ENCODE measurements at places on chromosomes 7 and 10.

- no peak for ATAC-seq
Observed at GRCh38 chr10:133375357-133376115, 2.4 kb upstream of the ECHS1 start.

DNA sequence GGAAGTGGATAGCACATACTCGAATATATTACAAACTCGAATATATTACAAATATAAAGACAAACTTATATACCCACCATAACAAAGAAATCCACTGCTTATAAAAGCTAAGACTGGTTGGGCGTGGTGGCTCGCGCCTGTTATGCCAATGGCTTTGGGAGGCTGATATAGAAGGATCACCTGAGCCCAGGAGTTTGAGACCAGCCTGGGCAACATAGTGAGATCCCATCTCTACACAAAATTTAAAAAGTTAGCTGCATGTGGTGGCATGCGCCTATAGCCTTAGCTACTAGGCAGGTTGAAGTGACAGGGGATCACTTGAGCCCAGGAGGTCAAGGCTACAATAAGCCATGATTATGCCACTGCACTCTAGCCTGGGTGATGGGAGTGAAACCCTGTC, 20.4 kb downstream of the MCMBP start:
- no peak for ATAC-seq

DNA sequence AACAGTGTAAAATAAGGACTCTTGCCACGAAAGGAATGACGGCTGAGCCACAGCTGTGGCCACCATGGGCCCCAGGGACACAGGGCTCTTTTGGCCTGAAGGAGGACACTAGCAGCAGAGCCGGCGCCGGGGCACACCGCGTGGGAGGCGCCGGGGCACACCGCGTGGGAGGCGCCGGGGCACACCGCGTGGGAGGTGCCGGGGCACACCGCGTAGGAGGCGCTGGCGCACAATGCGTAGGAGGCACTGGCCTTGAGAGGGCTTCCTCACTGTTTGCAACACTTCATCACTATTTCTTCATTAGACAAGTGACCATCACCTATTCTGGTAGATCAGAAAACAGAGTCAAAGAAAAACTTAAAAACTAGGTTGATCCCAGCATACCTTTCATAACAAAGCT, 23.4 kb downstream of the ESYT2 start:
- ATAC-seq: no peak

DNA sequence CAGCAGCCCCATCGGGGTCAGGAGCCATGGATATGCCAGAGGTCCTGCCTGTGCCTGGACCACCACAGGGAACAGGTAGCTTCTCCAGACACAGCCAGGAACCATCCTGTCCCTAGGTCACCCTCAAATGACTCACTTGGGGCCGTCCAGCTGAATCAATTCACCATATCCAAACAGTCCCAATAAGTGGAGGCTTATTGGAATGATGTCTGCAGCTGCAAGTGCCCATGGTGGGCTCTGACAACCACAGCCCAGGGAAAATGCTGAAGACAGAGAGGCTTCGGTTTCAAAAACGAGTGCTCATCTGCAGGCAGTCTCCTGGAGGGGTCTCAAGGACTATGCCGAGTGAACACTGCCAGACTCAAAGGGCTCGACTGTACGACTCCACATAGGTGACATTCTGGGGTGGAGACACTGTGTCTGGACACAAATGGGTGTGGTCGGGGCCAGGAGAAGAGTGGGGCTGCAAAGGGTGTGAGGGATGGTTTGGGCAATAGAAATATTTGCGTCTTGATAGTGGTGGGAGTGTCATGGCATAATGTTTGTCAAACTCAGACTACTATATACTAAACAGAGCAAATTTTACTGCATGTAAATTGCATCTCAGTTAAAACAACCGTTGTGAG, 204.8 kb downstream of the TNS3 start:
- ATAC-seq: no peak

DNA sequence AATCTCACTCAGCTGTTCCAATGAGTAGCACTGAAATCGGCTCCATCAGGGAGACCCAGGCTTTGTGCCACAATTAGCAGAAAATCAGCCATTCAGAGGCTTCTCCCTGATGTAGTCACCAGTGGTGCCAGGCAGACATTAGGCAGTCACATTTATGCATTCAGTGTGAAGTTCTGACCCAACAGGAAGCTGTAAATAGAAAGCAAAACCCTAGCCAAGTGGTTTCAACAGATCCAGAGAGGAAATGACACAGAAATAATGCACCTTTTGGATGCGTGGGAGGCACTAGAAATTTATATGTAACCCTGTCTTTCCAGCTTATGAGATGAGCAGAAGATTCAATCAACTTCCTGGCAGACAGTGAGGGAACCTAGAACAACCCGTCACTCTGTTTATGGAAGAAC, 186.4 kb downstream of the PDE1C start:
- peak; percentile 59 for ATAC-seq

- peak; percentile 87 for ATAC-seq
Observed at GRCh38 chr10:114504769-114505579, 100.7 kb upstream of the AFAP1L2 start.

DNA sequence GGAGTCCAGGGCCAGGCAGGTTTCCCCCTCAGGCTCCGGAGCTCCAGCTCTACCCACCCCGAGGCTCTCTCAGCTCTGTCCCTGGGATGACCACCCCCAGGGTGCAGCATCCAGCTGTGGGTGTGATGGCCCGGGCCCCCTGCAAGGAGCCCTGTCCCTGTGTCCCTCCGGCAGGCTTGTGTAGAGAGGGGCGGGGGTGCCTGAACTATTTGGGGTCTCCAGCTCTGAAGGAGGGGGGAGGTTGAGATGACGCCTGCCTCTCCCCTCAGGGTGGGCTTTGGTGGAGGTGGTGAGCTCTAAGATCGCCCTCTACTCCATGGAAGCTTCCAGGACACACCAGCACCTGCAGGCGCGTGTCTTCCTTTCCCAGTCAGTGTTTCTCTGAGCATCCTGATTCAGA, 39.4 kb downstream of the ADRA2A start:
- ATAC-seq: no peak

- no peak for ATAC-seq
Observed at GRCh38 chr7:115914951-115915350, 115.6 kb downstream of the TFEC start.

GRCh38 chr7:117005449-117005848, 52.1 kb downstream of the ST7 start:
- ATAC-seq: no peak

DNA sequence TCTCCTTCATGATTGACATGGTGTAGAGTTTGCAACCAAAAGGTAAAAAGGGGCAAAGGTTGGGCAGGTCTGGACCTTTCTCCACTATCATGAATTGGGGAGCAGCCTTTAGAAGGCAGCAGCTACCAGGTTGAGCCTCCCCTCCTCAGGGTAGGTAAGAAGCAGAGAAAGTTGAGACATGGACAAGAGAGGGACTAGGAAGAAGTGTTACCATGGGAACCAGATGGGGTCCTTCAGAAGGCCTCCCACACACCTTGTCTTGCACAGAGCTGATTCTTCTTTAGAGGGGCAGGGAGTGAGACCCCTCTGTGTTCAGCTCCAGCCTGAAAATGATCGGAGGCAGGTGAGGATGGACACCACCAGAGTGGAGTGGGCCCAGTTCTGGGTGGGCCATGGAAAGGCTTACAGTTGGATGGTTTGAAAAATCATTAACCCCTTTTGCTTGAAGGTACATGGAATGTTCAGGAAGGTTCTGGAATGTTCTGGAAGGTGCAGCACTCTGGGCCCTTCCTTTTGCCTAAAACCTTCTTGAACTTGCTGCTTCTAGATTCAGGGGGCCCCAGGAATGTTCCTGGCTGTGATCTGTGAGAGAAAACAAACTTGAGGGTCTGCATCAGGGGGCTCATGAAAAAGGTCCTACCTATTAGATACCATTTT, 7.0 kb downstream of the VPS37D start:
- ATAC-seq: no peak

Data from gastroesophageal sphincter (tissue), 4 donors.